Activated T-cell treated with anti-CD3 and anti-CD28 coated beads, Interleukin-2, amount 50 U/mL, for 4 hours (primary cell): ENCODE measurements at places on chromosomes 6 and 20.

GRCh38 chr20:24969186-24970029, 20.3 kb downstream of the CST7 start:
- DNase-seq, result no peak

DNA sequence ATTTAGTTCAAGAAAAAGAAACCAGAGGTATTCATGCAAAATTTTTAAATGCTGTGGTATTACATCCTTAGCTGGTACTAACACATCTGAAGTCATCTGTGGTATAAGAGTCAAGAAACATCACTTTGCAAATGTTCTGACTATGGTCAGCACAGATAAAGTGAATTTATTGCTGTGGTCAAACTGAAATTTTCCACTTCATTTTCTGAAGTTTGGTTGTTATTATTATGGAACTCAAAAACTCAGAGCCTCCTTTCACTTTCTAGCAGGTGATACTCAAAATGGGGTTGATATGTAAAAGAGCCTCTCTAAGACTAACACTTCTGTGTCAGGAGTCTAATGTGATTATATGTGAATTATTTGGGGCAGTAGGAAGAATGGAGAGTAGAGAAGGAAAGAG, 257.8 kb downstream of the RNGTT start:
- no peak for DNase-seq

DNA sequence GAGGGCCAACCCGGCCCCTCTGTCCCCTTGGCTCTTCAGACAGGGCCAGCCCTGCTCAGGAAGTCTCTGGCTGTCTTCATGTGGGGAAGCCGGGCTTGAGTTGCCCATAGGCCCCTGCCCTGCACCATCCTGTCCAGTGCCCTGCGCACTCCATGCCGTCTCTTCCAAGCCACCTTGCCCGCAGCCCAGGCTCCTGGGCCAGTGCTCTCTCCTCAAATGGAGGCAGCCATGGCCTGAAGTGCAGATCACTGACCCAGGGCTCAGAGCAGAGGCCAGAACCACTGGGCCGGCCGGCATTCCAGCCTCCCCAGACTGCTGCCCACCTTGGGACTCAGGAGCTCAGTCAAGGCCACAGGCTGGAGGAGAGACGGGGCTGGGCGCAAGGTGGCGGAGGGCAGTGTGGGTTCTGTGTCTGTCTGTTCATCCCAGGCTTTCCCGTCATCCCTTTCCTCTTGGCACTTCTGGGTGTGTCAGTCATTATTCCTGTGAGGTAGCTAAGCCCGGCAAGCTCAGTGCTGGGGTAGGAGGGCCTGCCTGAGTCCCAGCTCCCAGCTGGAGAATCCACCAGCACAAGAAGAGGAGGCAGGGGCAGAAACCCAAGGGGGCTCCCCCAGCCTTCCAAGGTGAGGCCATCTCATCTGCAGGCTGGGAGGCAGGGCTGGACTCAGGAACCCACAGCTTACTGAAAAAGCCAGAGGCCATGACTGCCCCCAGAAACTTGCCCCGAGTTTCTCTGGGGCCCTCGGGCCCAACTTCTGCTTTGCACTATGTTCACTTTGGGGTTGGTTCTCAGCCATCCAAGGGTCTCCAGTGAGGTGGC, 22.4 kb downstream of the SDCBP2 start:
- no peak for DNase-seq

DNA sequence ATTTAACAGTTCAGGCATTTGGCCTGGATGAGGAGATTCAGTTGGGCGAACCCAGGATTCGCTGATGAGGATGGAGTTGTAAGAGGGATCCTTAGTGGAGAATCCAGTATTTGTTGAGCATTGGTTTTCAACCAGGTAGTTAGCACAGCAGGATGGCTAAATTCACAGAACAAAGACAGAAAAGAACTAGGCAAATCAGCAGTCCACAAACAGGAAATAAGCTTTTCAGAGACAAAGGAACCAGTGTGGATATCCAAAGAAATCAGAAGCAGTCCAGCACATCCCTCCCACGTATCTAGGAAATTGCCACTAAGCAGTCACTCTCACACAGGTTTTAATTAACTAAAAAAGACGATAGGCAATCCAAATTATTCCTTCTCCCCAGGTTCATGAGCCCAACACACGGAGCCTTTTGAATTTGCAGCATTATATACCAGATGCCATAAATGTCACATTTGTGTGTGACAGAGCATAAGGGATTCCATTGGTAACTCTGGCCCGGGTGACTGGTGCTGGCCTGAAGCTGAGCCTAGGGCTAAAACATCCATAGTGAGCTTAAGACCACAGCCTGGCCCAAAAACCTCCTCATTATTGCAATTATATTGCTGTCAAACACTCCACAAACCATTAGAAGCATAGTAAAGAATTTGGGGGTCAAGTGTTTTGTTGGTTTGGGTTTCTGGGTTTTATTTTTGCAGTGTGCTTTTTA, 131.5 kb downstream of the SOBP start:
- no peak for DNase-seq

- DNase-seq, result no peak
Observed at GRCh38 chr6:159973406-159973805, 4.5 kb downstream of the IGF2R start.
